ENCODE measurements at places on chromosomes 1 and 21.

DNA sequence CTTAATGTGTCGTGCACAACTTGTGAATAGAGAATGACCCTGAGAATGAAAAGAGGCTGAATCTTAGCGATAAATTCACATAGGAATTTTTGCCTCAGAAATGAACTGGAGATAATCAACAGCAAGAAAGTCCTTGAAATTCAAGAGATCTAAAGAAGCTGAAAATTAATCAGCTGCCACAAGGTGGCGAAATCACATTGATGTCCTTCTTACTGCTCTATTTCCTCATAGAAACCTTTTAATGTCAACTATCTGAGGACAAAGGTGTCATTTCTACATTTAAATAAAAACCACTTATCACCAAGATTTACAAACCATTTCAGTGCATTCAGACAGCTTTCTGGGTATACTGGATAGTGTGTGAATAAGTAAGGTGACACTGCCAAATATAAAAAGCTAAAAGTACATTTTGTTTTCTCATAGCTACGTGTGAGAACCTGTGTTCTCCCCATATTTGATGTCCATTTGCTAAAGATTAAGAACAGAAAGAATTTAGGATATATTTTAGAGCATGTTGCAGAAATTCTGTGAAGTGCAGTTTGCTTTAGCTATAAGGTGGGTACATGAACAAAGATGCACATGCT, 485.3 kb upstream of the PTBP2 start:
- no peak for DNase-seq

DNA sequence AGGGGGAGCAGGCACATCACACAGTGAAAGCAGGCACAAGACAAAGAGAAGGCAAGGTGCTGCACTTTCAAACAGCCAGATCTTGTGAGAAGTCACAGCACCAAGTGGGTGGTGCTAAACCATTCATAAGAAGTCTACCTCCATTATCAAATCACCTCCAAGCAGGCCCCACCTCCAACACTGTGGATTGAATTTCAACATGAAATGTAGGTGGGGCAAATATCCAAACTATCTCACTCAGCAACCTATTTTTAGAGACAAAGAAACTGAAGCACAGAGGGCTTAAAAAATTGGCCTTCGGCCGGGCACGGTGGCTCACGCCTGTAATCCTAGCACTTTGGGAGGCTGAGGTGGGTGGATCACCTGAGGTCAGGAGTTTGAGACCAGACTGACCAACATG, 90.4 kb downstream of the UBE2U start:
- DNase-seq: no peak

DNA sequence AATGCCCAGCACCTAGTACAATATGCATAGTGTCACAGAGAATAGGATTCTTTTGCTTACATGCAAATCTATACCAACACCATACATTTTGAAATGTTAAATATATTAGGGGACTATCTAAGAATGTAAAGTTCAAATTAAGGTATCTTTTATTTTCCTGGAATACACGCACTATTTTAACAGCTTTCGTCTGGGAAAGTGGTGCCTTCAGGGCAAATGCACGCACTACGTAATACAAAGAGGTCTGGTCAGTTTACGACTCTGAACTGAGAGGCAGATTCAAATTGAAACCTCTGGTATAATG, 931 bp downstream of the FUBP1 start:
- no peak for DNase-seq

GRCh38 chr1:175792136-175792535, 48.7 kb upstream of the TNR start:
- DNase-seq: no peak

- DNase-seq: no peak
Measured at GRCh38 chr21:43752758-43753438, 23.2 kb downstream of the CSTB start.

DNA sequence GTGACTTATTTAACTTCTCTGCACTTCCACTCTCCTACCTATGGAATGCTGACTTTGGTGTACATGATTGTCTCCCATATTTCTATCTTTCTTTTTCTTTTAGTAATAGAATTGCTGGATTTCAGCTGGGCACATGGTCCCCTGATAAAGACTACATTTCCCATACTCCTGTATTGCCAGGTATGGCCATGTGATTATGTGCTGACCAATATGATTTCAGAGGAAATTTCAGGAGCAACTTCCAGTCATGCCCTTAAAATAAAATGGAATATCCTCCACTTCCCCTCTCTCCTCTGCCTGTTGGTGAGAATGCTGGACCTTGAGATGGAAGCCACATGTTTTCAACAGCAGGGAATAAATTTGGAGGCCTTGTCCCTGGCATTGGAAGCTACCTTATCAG, 130.7 kb upstream of the IGSF21 start:
- DNase-seq: no peak

GRCh38 chr1:203328714-203329122, 22.2 kb downstream of the FMOD start:
- DNase-seq: no peak

DNA sequence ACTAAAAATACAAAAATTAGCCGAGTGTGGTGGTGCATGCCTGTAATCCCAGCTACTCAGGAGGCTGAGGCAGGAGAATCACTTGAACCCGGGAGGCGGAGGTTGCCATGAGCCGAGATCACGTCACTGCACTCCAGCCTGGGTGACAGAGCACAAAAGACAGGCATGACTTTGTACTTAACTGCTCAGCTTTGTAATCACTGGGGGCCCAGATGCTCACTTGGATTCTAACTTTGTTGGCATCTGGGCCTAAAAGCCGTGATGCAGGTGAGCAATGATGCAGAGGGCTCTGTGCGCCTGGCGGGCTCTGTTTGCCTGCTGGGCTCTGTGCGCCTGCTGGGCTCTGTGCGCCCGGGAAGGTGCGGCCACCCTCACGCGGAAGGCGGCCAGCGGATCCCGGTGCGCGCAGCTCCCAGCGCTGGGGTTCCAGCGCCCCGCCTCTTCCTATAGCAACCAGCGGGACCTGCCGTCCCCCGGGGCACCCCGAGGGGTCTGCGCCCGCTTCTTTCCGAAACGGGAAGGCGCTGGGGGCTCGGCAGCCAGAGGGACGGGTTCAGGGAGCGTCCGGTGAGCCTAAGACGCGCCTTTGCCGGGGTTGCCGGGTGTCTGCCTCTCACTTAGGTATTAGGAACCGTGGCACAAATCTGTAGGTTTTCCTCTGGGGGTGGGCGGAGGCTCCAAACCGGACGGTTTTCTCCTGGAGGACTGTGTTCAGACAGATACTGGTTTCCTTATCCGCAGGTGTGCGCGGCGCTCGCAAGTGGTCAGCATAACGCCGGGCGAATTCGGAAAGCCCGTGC, 31.7 kb downstream of the PRMT2 start:
- DNase-seq: no peak

DNA sequence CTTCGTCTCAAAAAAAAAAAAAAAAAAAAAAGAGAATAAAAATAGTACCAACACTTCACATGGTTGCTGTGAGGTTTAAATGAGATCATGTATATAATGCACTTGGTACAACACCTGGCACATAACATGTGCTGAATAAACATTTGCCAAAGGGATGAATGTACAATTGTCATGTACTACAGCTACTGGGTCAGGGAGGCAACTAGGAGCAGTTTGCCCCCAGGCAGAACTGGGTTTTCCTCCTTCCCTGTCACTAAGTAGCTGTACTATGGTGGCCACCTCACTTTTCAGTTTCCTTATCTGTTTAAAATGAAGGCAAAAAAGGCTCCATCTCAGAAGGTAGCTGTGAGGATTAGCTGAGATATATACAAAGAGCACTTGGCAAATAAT, 11.5 kb downstream of the AK2 start:
- DNase-seq: no peak

DNA sequence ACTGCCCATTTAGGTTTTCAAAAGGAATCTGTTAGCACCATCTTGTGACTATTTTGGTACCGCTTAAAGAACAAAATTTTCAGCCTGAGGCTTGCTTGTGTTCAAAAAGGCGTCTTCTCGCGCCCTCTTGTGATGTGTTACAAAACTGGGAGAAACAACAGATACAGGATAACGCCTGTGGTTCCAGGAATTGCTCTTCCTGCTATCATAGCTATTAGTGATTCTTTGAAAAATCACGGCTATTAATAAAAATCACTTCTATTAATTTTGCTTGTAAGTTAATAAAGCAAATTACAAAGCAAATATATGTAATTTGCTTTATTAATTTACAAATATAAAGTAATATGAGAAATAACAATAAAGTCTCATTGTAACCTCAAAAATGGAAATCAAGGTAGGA, 82.2 kb upstream of the ABCD3 start:
- DNase-seq: no peak

- peak; percentile 67 for DNase-seq
Measured at GRCh38 chr1:108661030-108661609, at the start of gene HENMT1. TSS of gene HENMT1 (minus strand) at chr1:108661093. CDS start at chr1:108659884, 1,209 bp downstream.

- DNase-seq: no peak
Measured at GRCh38 chr1:203167913-203168200, 7.8 kb downstream of the MYBPH start.

- no peak for DNase-seq
Measured at GRCh38 chr1:219405531-219406331, 207.2 kb downstream of the ZC3H11B start.

DNA sequence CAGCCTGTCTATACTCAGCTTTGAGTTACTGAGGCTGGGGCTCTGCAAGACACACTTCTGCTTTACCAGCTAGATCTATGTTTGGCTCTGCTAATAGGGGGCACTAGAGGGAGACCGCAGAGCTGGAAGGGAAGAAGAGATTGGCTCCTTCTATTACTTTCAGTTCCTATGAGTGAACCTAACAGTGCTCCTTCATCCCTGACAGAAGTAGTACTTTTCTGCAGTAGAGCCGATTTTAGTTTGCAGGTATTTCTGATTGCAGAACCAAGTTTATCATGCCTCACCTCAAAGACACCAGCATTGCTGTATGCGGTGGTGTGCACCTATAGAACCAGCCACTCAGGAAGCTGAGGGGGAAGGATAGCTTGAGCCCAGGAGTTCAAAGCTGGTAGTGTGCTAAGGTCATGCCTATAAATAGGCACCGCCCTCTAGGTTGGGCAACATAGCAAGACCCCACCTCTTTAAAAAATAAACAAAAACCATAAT, 5.7 kb upstream of the ZDHHC18 start:
- no peak for DNase-seq

GRCh38 chr1:228368801-228369607, 37.6 kb downstream of the TRIM11 start:
- no peak for DNase-seq

GRCh38 chr1:151984313-151984956, 9.2 kb downstream of the S100A10 start:
- DNase-seq: no peak

DNA sequence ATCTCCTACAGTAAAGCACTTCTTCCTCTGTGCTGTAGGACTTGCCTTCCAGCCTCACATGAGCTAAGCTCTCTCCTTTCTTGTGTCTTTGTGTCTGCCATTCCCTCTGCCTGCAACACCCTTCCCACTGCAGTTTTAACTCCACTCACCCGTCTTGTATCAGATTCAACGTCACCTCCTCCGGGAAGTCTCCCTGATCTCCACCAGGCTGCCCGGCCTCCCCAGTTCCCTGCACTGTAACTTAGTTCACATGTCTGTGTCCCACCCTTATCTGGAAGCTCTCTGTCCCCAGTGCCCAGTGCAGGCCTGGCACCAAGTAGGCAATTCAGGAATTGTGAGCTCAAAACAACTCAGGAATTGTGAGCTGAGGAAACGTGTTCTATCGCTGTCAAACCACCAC, 96.4 kb downstream of the GLIS1 start:
- no peak for DNase-seq

- no peak for DNase-seq
Measured at GRCh38 chr1:8985915-8986813, 40.1 kb downstream of the SLC2A7 start.
